GM12892 (cell line): ENCODE measurements at places on chromosomes 7 and 10.
A peak's percentile ranks its signal among the peaks of the same experiment; 100 is the strongest.

DNA sequence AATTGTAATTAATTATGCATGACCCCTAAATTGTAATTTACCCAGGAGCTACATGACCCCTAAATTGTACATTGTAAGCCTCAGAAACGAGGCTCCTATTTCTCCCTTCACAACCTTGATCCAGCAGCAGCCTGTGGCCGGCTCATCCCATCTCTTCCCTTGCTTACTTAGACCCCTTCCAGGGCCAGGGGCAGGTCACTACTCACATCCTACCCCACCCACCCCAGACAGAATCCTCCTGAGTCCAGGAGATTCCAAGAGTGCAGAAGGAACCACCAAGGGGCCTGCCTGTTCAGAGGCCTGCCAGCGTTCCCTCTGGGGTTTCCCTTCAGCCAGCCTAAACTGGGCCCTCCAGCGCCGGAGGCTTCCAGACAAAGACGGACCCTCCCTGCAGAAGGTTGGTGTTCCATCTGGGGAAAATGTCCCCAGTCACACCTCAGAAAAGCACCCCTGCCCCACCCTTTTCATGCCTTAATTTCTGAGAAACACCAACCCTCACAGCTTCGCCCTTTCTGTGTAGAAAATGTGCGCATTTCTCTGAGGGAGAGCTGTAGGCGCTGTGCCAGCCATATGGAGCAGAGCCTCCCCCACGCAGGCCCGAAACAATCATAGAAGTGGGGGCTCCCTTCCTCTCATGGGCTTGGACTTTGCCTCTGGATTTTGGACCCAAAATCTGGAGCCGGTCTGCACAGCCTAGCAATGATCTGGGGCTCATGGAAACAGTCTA, 19.2 kb downstream of the LEP start:
- DNase-seq: no peak

DNA sequence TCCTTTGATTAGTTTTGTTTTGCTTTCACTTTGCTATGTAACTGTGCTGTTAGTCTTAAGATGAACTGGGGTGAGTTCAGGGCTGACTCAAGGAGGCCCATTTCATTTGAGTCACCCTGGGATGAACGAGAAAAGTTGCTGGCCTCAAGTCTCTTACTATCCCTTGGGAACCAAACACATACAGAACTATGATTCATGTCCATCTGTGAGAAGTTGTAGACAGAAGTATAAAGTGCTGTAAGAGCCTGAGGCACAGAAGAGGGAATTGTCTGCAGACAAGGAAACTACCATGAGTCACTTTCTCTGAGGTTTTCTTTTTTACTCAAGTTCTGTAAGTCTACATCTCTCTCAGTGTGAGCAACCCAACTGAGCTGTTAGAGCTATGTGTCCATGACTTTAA, 179.8 kb upstream of the CSTF2T start:
- DNase-seq: no peak

GRCh38 chr10:133460208-133460769, 6.5 kb downstream of the SCART1 start:
- no peak for DNase-seq

DNA sequence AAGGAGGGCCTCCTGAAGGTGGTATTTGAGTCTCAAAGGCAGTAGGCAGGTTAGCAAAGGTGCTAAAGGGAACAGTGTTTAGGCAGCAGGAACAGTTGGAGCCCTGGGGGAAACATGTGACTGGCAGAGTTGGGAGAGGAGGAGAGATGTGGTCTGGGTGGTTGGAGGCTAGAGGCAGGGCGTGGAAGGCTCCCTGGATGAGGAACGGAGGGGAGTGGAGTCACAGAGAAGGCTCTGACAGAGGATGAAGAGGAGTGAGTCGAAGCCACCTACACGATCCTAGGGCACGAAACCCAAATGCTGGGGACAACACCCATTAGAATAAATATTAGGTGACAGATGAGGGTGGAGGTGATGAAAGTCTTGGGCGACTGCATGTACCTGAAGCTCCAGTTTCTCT, 19.6 kb upstream of the MGMT start:
- DNase-seq: no peak

DNA sequence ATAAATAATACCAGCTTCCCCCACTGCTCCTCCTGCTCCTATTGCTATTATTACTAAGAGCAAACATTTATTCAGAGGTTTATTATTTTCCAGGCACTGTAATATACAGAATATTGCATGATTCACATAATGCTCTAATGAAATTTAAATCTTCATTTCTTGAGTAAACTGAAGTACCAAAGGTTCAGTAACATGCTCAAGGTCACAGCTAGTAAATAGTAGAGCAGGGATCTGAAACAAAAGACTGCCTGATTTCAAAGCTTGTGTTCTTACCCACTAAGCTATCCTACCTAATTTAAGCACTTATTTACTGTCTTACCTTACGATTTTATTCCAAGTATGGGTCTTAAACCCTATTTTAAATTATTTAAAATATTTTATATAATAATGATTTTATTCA, 126.2 kb downstream of the SNX13 start:
- DNase-seq: no peak

- peak; percentile 32 for DNase-seq
These were observed 105.5 kb downstream of the MYOF start for GRCh38 chr10:93376372-93377293.

GRCh38 chr7:405489-406211, 114.0 kb downstream of the PDGFA start:
- DNase-seq: no peak

GRCh38 chr10:124332426-124332825, 86.3 kb downstream of the OAT start:
- DNase-seq: no peak

DNA sequence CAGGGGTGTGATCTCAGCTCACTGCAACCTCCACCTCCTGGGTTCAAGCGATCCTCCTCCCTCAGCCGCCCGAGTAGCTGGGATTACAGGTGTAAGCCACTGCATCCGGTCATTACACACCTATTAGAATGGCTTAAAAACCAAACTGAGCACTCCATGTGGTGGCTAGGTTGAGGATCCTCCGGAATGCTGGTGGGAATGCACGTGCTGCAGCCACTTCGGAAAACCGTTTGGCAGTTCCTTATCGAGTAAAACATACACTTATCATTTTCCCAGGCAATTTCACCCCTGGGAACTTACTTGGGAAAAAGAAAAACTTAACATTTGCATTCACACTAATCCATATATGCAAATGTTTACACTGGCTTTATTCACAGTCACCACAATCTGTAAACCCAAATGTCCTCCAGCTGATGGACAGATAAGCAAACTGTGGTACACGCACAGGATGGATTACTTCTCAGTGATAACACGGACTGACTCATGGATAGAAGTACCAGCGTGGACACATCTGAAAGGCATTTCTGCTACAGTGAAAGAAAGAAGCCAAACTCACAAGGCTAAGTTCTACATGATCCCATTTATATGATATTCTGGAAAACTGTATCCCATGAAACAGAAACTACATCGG, 20.4 kb downstream of the RFC2 start:
- DNase-seq: no peak

- DNase-seq: no peak
These were observed 406 bp downstream of the CBLL1 start for GRCh38 chr7:107744345-107744750.
